ENCODE measurements at places on chromosomes 7 and 10.
A peak's percentile ranks its signal among the peaks of the same experiment; 100 is the strongest.

GRCh38 chr7:108136191-108136688 lies 6.1 kb upstream of the LAMB4 start:
- ATAC-seq = peak; percentile 49

GRCh38 chr7:34081935-34082334 lies 176.6 kb downstream of the BMPER start:
- ATAC-seq = no peak

DNA sequence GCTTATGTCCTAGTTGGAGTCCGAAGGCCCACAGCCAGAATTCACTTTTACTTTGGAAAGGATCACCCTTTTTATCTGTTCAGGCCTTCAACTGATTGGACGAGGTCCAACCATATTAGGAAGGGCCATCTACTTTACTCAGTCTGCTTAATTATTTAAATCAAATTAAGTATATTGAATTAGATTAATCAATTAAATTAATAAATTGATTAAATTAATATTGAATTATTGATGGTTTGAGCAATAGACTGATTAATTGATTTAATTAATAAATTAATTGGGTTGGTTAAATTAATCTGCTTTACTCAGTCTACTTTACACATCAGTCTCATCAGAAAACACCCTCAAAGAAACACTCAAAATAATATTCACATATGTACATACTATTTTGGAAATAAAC lies 816.9 kb upstream of the POT1 start:
- ATAC-seq = no peak

GRCh38 chr10:42367532-42368230 lies 270.7 kb downstream of the ZNF33B start:
- ATAC-seq = peak; percentile 88

All from activated T-helper 17 cell treated with anti-CD3 and anti-CD28 coated beads, Interleukin-2, amount 50 U/mL, for 72 hours (primary cell).